Motor neuron (in vitro differentiated cells): ENCODE measurements at places on chromosomes 7 and 10. TPM values are rescaled to one million over a fixed set of nuclear protein-coding genes. Genes with fewer than 3 reads are reported as not detected.

Gene BTBD16
- total RNA-seq = not detected in 2 replicates

Gene INHBA
- 21.5 and 24.7 TPM in 2 replicates for total RNA-seq

Gene C7orf57
- 0.38 TPM in 1 of 2 replicates, not detected in the other for total RNA-seq

Gene C7orf33
- total RNA-seq = not detected in 2 replicates

Gene ING3
- 9.2 and 9.3 TPM in 2 replicates for total RNA-seq

DNA sequence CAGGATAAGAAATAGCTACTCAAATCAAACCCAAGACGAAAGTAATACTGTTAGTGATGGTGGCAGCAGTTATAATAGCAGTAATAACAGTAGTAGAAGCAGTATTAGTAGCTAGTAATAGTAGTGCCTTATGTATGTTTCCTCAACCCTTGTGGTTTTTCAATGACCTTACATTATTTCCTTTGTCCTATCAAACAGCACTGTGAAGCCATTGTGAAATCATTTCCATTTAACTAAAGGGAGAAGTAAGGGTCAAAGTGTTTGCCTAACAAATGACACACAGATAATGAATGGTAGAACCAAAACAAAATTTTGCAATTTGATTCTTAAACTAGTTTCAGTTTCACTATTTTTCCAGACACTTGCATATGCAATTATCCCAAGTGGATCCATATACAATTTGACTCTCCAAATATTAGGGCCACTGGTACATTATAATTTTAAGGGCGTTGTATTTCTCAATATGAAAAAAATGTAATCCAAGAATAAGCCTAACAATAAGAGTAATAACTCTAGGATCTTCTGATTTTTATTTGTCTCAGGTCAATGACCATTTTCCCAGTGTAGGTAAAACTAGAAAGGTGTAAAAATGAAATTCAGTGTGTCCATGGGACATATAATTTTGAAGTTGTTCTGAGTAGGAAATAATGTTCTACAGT, 33.7 kb upstream of the TMEM26 start:
- ATAC-seq = no peak

DNA sequence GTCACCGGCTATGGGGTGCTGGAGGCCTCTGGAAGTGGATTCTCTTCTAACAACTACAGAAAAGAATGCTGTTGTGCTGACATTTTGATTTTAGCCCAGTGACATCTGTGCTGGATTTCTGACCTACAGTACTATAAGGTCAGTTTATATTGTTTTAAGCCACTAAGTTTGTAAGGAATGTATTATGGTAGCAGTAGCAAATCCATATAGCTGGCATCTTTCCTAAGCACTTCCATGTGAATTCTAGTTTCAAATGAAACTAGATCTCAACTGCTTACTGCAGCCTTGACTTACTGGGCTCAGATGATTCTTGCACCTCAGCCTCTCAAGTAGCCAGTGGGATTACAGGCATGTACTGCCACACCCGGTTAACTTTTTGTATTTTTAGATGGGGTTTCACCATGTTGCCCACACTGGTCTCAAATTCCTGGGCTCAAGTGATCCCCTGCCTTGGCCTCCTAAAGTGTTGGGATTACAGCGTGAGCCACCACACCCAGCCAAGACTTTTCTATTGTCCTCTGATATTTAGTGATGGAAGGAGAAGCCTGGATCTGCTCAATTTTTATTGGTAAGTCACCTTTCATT, 414.0 kb downstream of the PHTF2 start:
- no peak for ATAC-seq

- no peak for ATAC-seq
These were observed 200.2 kb downstream of the ZNF438 start for GRCh38 chr10:30831426-30831825.

DNA sequence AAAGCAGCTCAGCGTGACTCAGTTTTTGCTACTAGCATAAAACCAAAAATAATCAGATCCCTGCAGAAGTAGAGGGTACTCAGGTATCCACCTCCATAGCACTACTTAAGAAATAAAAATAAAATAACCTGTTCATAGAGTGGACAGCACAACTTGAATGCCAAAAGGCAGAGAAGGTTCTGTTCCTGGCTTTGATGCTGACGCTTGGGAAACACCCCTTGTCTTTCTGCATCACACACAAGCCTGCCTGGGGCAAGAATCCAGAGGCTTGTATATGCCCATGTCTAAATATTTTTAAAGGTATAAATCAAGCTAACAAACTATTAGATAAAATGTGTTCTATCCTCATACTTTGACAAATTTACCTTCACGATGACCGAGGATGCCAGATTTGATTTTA, 207.3 kb downstream of the KIAA1217 start:
- no peak for ATAC-seq

DNA sequence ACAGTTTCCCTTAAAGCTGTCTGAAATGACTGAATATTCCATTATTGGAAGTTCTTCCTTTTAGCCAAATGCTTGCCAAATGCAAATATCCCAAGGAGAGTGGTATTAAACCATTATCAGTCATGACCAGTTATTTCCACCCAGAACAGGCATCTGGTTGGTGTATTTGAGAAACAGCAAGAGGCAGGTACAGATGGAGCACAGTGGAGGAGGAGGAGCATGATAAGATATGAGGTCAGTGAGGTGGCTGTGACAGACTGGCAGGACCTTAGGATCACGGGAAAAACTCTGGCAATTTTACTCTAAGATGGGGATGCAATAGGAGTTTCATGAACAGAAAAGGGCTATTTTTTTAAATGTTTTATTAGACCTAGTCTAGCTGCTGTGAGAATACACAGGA, 6.4 kb downstream of the HEPACAM2 start:
- no peak for ATAC-seq

DNA sequence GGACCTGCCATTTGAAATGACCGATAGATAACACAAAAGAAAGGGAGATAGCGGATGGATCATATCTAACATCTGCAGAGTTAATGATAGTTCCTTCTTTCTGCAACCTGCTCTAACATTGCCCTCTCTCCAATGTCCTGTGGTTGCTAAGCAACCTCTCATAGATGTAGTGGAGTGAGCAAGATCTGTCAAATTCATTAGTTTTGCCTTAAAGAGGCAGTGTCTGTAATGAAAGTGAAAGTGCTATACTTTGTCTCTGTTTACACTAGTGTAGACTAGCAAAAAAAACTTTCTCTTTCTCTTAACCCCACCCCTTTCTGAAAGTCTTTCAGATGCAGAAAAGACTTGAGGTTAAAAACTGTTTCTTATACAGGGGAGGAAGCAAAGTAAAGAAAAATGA, 1196.9 kb downstream of the SORCS3 start:
- ATAC-seq = peak; percentile 98

GRCh38 chr10:111086574-111086973, 9.7 kb downstream of the ADRA2A start:
- ATAC-seq = no peak

- ATAC-seq = no peak
These were observed 20.3 kb upstream of the GIMAP2 start for GRCh38 chr7:150665089-150665748.
